ENCODE measurements at places on chromosomes 12 and 14. TPM values are rescaled to one million over a fixed set of nuclear protein-coding genes. Genes with fewer than 3 reads are reported as not detected.

GRCh38 chr12:49092086-49092815, 2.4 kb downstream of the DHH start:
- no peak for DNase-seq

- DNase-seq: no peak
These were observed 38.7 kb upstream of the NOVA1 start for GRCh38 chr14:26636561-26636960.

FAR2 gene
- total RNA-seq: 67.4 TPM

CCDC60 gene
- 1.3 TPM for total RNA-seq

Data from colonic mucosa (tissue), 4 donors.